ENCODE measurements at places on chromosomes 11 and 22.

DNA sequence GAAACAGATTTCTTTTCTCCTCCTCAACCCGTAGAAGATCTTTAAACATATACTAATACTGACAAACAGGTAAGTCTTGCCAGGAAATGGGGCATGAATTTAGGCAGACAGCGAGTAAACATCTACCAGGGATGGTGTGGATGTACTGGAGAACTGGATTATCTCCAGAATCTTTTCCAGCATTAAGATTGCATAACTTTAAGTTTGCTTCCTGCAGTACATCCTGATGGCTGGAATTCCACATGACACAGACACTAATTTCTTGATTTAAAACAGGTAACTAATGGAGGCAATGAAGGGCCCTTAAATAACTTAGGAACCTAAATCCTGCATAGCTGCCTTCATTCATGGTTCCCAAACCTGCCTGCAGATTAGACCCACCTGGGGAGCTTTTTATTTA lies 40.7 kb downstream of the JHY start:
- no peak for DNase-seq

DNA sequence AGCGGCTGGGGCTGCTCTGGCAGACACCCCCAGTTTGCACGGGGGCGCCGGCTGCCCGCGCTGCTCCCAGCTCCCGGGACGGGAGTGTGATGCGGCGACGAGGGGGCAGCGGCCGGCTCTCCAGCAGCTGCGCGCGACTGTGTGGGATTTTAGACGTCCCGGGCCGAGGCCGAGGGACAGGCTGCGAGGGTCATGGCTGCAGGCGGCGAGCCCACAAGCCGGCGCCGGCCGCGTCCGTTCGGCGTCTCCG lies 159 bp downstream of the FZD4 start:
- DNase-seq: no peak

DNA sequence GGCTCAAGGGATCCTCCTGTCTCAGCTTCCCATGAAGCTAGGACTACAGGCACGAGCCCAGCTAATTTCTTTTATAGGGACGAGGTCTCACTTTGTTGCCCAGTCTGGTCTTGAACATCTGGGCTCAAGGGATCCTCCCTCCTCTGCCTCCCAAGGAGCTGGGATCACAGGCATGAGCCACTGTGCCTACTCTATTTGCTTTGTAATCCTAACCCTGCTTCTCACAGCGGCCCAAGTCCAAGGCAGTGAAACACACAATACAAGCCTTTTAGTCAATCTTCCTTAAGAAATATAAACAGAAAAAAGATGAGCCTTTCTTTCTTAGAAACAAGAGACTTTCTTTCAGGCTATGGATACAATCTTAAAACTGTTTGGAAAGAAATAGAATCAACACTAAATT lies 115.2 kb upstream of the SORL1-AS1 start:
- no peak for DNase-seq

DNA sequence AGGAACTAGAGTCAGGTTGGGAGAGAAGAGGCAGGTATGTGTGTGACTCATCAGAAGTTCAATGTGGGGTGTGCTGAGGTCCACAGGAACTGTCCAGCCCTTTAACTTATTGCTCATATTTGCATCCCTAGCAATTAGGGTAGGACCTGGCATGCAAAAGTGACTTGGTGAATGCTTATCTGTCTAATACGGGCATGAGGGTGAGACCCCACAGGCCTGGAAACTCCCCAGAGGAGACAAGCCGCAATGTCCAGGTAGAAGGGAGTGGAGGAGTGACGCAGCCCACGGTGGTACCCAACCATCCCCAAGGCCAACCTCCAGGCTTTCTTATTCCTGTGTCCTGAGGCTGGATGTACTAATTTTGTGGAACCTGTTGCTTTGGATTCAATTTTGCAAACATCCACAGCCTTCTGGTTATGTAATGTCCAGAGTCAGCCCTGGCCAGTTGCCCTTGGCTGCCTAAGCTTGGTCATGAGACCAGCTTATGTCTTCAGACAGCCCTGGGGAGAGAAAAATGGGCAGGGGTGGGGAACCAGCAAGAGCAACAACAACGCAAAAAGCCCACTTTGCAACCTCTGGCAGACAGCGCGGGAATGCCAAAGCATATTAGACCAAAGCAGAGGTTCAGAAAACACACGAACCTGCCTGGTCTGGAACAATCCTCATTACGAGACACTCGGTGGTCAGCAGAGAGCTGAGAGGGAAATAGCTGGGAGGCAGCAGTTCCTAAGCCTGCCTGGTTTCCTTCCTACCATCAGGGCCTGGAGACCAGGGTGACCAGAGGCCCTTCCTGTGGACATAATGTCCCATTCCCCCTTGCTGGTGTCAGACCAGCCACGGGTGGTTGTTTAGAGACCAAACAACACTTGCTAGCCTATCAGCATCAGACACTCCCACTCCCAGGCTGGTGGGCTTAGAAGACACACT lies 49.3 kb downstream of the TIMP3 start:
- no peak for DNase-seq

DNA sequence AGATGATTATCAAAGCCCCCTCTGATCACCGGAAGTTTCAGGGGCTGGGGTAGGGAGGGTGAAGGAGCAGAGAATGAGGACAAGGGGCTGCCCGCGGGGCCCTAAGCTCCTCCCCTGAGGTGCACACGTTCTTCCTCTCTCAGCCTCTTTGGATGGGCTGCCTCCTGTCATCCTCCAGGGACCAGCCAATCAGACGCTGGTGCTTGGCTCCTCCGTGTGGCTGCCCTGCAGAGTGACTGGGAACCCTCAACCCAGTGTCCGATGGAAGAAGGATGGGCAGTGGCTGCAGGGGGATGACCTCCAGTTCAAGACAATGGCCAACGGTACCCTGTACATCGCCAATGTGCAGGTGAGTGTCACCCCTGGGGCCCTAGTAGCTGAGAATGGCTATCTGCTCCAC lies 7.5 kb downstream of the ROBO3 start:
- DNase-seq: no peak

DNA sequence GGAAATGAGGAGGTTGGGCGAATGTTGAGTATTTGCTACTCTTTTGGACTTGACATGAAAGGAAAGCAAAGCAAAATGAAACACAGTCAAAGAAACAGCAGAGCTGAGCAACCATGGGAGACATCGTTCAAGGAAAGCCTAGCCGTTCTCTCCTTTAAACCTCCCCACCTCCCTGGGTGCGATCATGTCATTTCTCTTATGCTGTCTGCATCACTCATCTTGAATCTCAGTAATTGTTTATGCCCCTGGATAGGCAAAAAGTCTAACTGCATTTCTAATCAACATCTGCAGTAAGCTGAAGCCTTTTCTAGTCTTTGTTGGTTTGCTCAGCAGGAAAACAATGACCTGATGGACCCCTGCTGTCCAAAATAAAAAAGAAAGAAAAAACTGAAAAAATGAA lies 107.0 kb downstream of the MSANTD4 start:
- no peak for DNase-seq

DNA sequence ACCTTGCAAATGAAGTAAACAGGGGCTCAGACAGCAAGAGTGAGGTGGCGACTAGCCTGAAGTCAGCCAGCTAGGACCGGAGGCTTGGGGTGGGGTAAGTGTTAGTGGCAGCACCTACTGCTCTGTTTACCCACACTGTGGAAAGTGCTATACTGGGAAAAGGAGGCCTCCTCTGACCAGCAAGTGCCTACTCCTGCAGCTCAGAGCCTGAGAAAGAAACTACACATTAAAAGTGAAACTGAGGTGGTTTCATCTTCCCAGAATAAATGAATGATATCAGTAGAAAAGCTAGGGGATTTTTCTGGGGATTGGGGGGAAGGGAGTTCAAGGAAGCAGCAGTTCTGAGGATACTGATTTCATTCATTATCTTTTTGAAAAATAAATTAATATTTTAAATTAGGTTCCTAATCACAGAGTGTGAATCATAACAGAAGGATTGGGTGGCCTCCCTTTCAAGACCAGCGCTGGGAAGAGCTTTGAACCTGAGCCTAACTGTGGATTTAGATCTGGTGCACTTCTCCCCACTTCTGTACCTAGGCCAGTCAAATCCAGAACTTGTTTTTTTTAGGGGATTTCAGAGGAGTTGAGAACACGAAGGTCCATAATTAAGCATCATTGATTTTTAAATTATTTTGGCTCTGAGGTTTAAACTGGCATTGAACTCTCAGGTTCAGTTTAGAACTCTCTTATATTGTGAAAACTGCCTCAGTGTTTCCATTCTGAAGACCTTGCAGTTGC lies 48.1 kb upstream of the GRAMD1B start:
- no peak for DNase-seq

DNA sequence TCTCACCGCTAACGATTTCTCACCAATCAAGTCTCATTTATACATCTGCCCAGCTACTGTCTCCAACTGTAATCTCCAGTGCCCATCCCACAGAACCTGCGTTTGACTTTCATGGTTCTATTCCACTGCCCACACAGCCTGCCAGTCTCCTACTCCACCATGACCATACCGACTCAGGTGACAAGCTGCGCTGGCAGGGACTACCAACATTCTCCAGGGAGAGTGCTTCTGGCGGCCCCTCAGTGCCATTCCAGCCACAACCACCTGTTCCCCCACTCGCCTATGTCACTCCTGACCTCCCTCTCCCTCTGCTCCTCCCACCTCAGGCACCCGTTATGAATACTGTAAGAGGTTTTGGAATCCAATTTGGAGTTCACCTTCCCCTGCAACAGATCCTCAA lies 108.5 kb upstream of the BID start:
- no peak for DNase-seq

DNA sequence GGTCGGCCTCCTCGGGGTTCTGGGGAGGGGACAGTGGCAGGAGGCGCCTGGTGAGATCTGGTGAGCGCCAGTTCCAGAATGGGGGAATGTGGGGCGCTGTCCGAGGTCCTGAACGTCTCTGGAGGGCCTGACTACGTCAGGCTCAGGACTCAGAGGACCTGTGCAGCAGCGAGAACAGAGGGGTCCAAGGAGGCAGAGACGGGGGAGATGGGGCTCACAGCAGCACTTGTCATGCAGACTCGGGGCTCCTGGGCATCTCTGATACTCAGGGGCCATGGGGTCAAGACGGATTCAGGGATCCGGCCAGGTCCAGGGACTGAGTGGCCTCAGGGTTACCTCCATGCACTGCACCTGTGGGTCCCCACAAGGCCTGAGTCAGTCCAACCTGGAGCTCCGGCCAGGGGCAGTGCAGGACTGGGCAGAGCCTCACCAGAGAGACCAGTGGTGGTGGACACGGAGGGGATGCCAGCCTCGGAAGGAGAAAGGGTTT lies 92.2 kb downstream of the BRD1 start:
- no peak for DNase-seq

GRCh38 chr11:2151500-2152257 lies 9.3 kb downstream of the INS start:
- peak; percentile 75 for DNase-seq

DNA sequence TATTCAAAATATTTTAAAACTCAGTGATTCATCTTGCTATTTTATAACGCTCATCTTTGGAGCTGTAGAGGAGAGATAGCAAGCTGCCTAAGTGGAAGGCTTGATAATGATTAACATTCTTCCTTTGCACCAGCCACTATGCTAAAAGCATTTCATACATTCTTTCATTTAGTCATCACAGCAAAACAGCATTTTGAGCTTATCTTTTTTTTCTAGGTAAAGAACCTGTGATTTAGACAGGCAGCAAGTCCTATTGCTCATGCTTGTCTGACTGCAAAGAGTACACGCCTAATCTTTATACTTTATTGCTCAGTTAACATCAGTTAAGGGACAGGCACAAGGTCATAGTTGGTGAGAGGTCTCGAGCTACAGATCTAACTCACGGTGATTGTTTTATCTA lies 713.1 kb upstream of the ARHGAP42 start:
- no peak for DNase-seq

Measured in SK-N-DZ (cell line).